ENCODE measurements at places on chromosomes 5 and 9.

DNA sequence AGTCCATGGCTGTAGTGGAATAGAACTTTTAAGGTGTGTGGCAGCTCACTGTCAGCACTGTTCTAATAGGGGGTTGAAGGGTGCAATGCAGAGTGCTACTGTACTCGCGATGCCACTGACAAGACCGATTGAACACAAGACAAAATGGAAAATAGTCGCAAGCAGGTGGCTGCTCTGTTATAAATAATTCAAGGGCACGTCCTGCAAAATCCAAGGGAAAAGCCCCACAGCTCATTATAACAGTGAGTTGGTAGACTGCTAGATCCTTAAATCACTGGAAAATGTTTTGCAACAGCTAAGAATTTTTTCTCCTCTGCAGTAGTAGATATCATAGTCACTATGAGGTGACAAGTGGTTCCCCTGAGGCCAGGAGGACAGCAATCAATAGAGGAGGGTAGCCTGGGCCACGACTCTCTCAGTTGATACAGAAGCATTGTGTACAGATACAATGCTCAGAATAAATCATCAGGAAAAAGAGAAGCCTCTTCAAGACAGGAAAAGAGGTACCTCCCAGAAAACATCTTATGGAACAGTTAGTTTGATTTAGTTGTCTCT, 926.3 kb downstream of the TLE4 start:
- no peak for DNase-seq

- no peak for DNase-seq
These were observed 1.9 kb downstream of the LRRC14B start for GRCh38 chr5:192970-193831.

DNA sequence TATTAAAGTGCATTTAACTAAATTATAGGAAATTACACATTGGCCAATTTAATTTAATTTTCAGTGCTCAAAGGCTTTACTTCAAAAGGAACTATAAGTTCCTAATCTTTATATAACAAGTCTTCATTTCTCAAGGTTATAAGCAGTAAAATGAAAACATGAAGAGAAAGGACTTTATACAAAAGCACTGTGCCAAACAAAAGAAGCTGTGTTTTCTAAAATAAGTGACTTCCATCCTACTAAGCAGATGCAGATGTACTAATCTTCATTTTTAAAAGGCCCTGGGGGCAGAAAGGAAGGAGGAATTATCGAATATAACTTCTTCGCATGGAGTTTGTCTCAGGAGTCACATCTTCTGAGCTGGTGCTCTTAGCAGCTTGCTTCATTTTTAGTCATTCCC, 81.4 kb downstream of the SHC3 start:
- DNase-seq, result no peak

GRCh38 chr5:15566306-15566705, 66.3 kb downstream of the FBXL7 start:
- DNase-seq, result no peak

GRCh38 chr5:144247131-144247530, 76.5 kb downstream of the KCTD16 start:
- DNase-seq, result no peak

- DNase-seq, result no peak
These were observed 176.8 kb downstream of the FER start for GRCh38 chr5:108924457-108924961.
